ENCODE measurements at places on chromosomes 6 and 20.

DNA sequence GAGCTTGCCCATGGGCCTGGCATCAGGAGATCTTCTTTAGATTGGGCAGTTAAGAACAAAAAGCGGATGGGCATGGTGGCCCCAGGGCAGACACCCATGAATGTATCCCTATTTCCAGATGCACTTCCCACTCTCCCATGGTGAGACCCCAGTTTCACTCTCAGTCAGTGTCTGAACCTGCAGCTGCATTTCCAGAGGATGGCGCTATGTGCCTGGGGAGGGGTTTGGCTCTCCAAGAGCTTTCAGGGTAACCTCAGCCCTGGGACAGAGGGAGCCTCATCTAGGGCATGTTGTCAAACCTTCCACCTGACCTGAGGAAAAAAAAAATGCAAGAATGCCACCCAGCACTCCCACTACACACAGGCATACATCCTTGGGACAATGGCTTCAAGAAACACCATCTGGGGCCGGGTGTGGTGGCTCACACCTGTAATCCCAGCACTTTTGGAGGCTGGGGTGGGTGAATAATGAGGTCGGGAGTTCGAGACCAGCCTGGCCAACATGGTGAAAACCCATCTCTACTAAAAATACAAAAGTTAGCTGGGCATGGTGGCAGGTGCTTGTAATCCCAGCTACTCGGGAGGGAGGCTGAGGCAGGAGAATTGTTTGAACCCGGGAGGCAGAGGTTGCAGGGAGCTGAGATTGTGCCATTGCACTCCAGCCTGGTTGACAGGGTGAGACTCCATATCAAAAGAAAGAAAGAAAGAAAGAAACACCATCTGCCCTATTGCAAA is 1.9 kb downstream of the CST9L start:
- no peak for DNase-seq

DNA sequence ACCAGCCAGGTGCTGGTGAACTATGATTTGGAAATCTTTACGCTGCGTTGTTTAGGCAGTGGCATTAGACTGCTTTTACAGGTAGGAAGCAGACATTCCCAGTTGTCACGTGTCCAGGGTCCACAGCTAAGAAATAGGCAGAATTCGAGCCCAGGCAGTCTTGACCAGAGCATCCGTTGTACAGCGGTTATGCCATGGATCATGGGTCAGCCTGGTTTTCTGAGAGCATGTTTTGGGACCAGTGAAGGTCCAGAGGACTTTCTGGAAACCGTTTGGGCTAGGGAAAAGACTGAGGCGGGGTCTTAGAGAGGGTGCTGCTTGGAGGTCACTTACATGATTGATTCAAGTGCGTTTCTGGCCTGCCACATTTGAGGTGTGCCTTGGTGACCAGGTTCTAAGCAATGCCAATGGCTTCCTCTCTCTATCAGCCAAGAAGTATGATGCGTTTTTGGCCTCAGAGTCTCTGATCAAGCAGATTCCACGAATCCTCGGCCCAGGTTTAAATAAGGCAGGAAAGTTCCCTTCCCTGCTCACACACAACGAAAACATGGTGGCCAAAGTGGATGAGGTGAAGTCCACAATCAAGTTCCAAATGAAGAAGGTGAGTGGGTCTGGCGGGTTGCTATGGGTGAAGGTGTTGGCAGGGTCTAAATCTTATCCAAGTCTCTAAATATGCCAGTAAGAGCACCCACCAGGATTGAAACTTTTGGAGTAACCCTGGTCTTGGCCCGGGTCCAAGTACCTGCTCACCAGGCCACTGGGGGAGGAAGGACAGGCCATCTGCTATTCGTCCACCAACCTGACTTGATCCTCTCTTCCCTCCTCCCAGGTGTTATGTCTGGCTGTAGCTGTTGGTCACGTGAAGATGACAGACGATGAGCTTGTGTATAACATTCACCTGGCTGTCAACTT is 1.8 kb downstream of the RPL10A start:
- no peak for DNase-seq

DNA sequence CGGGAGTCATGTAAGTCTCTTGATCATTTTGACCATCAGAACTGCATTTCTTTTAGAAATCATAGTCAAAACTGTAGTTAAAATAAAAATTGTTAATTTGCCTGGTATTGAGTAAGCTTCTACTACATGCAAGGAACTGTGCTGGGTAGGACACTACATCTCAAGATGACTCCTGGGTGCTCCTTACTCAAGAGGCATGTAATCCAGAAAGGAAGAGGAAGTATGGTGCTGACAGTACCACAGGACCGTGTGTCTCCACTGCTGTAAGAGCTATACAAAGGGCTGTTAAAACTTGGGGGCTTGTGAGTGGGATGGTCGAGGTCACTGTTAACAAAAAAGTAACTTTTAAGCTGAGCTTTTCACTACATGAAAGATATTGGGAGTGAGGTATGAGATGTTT is 508.3 kb upstream of the SOX4 start:
- DNase-seq = no peak

GRCh38 chr6:12324099-12324498 is 33.9 kb downstream of the EDN1 start:
- no peak for DNase-seq

DNA sequence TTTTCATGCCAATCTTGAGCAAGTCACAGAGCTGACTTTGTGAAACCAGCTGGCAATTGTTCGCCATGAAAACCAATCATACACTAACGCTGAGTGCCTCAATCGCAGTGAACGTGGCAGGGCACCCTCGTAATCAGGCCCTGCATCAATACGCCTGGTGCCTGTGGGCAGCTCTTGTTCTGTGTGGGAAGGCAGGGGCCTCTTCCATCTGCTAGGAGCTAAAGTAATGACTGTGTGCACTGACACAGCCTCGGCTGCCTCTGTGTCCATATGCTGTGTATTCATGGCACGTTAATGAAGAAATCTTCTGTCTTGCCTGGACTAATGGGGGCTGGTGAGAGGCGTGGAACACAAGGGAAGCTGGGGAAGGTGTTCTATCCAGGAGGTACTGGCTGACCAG is 27.8 kb upstream of the SYNDIG1 start:
- no peak for DNase-seq

DNA sequence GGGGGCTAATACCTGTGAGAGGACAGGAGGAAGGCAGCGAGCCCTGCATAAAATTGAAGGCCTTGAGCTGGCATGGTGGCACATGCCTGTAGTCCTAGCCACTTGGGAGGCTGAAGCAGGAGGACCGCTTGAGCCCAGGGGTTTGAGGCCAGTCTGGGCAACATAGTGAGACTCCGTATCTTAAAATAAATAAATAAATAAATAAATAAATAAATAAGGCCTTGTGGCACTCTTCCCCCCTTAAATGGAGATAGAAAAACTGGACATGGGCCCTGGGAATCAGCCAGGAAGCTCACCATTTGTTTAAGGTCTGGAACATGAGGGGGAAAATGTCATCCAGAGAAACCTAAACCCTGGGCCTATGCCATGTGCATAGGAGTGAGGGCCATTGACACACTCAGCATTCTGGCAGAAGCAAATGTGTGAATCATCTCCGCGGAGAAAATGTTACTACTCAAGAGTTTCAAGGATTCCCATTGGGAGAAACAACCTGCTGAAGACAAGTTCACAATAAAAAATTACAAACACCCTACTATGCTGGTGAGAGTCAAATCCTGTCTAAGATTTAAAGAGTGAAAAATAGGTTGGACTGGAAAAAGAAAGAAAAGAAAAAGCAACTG is 51.9 kb upstream of the UBR2 start:
- DNase-seq = no peak

- no peak for DNase-seq
Observed at GRCh38 chr6:170404036-170404435, 97.5 kb downstream of the FAM120B start.

DNA sequence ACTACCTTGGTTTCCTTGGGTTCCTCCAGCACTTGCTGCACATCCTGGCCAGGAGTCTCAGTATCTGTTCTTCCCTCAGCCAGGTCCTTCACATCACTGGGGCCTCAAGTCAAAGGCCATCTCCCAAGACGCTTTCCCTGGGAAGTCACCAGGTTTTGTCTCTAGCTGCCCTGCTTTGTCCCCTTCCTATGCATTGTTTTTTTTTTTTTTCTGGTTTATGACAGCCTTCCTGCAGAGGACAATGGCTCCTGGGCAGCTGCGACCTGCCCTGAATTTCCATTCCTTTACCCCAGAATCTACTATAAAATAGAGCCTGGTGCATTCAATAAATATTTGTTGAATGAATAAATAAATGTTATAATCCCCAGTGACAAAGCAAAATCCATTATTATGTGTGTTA is 687.3 kb downstream of the QKI start:
- DNase-seq = no peak

- DNase-seq = no peak
Observed at GRCh38 chr6:93327857-93328256, 91.5 kb downstream of the EPHA7 start.

DNA sequence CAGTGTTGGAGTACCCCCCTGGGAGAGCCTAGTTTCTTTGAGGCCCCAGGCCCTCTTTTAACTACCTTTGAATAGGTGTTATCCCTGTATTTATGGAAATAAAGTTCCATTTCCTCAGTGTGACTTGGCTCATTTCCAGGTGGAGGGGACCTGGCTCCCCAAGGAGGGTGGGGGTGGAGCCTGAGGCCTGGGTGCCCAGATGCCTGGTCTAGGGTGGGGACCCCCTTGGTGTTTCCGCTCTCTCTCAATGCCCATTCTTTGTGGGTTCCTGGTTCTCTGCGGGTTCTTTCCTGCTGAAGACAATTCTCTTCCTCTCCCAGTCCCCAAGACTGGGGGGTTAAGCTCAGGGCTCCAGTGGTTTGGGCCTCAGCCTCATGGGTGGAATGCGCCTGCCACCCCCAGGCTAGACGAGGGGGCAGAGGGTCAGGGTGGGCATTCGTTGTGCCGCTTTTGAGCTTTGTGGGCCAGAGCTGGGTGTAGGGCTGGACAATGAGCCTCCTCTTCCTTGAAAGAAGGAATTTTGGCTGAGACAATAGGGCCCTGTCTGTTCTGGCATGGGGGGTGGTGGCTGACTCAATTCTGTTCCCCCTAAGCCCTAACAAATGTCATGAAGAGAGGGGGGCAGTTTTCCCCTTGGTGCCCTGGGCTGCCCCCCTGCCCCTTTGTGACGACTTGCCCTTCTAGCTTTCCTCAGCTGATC is 686 bp upstream of the EGFL8 start:
- no peak for DNase-seq

GRCh38 chr6:10585209-10585845 is 64.2 kb downstream of the GCNT2 start:
- DNase-seq = no peak

DNA sequence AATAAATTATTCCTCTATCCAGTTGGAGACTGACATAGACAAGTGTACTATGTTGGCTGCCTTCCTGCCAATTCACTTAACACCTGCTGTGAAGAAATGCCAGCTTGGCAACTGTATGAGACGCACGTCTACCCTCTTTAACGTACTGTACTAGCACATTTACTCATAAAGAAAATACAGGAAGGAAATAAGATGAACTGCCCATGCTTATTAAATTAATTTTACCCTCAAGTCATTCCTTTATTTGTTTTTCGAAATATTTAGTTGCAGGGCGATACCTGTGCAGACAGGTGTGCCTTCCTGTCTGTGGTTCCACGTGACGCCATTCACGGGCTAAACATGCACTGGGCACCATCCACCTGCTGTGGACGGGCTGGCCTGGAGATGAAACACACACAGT is 52.0 kb downstream of the PSMG4 start:
- no peak for DNase-seq

GRCh38 chr6:125888989-125889656 is 67.4 kb upstream of the HINT3 start:
- no peak for DNase-seq

DNA sequence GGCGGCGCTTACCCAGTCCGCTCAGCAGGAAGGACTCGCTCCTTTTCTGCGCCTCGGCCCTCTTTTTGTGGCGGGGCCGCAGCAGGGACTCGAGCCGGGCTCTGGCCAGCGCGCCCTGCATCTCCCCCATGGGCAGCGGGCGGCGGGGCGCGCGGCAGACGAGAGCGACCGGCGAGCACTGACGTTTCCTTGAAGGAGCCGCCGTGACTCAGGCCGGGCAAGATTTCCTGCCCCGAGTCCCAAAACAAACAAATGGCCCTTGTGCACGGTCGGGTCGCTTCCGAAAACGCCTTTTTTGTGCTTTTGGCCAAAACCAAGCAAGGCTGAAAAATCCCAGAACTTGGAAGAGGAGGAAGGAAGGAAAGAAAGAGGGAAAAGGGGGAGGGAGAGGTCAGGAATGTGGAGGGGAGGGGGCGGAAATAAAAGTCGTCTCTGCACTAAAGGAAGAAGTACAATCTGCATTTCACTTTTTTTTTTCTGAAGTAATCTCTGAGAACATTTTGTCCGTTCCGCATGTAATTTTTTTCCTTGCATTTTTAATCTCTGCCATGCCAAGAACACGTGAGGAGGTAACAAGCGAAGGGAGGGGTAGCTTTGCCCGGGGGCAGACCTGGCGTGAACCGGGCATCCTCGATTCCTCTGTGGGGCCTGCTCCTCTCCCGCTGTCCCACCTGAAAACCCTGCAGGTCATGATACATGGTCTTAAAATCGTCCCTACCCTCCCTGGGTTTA is 123.3 kb upstream of the SLC2A12 start:
- no peak for DNase-seq

Measured in stimulated activated CD8-positive, alpha-beta memory T cell treated with anti-CD3 and anti-CD28 coated beads, Interleukin-2, amount 100 ng/mL, for 1 hour (primary cell).